ENCODE measurements at places on chromosomes 11 and 22. TPM values are rescaled to one million over a fixed set of nuclear protein-coding genes. Genes with fewer than 3 reads are reported as not detected.

DNA sequence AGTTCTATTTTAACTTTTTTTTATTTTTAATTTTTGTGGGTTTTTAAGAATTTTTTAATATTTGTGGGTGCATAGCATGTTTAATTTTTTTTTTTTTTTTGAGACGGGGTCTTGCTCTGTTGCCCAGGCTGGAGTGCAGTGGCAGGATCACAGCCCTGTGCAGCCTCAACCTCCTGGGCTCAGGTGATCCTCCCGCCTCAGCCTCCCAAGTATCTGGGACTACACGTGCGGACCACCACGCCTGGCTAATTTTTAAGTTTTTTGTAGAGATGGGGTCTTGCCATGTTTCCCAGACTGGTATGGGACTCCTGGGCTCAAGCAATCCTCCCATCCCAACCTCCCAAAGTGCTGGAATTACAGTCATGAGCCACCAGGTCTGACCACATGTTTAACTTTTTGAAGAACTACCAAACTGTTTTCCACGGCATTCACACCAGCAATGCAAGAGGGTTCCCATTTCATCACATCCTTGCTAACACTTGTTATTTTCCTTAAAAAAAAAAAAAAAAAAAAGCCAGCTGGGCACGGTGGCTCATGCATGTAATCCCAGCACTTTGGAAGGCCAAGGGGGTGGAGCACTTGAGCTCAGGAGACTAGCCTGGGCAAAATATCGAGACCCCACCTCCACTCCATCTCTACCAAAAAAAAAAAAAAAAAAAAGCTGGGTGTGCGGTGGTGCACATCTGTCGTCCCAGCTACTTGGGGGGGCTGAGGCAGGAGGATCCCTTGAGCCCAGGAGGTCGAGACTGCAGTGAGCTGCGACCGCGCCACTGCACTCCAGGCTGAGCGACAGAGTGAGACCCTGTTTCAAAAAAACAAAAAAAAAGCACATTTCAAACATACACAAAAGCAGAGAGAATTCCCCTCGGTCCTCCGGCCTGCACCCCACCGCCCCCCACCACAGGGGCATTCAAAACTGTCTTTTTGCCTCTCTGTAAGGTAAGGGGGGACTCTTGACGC, 16.7 kb upstream of the TXNRD2 start:
- H3K27me3 ChIP-seq = no peaks in the 10 kb centered on the region
- no peak overlapping the region for H3K27ac ChIP-seq
- no peak overlapping the region for H3K4me3 ChIP-seq

- H3K4me3 ChIP-seq = peak overlapping the region; percentile 63
- H3K4me1 ChIP-seq = peaks cover 59% of the 10 kb centered on the region
- peak overlapping the region; percentile 19 for H3K27ac ChIP-seq
- H3K36me3 ChIP-seq = no peaks in the 10 kb centered on the region
- H3K27me3 ChIP-seq = no peaks in the 10 kb centered on the region
Measured at GRCh38 chr22:22756109-22756508, 111.7 kb downstream of the GGTLC2 start.

- no peak for DNase-seq
- H3K36me3 ChIP-seq = no peaks in the 10 kb centered on the region
- peaks cover 4% of the 10 kb centered on the region for H3K4me1 ChIP-seq
- no peak overlapping the region for H3K4me3 ChIP-seq
Measured at GRCh38 chr11:4454021-4454420, 4.9 kb downstream of the OR52K2 start.

- H3K36me3 ChIP-seq = no peaks in the 10 kb centered on the region
- no peak overlapping the region for H3K27ac ChIP-seq
- peak overlapping the region; percentile 68 for H3K4me3 ChIP-seq
- DNase-seq = no peak
Measured at GRCh38 chr22:29481265-29482000, 1.4 kb downstream of the NEFH start.

GRCh38 chr11:689625-690024, 5.4 kb downstream of the DEAF1 start:
- peaks cover 2% of the 10 kb centered on the region for H3K36me3 ChIP-seq
- no peak overlapping the region for H3K27ac ChIP-seq
- H3K4me3 ChIP-seq = no peak overlapping the region
- no peak for DNase-seq

DNA sequence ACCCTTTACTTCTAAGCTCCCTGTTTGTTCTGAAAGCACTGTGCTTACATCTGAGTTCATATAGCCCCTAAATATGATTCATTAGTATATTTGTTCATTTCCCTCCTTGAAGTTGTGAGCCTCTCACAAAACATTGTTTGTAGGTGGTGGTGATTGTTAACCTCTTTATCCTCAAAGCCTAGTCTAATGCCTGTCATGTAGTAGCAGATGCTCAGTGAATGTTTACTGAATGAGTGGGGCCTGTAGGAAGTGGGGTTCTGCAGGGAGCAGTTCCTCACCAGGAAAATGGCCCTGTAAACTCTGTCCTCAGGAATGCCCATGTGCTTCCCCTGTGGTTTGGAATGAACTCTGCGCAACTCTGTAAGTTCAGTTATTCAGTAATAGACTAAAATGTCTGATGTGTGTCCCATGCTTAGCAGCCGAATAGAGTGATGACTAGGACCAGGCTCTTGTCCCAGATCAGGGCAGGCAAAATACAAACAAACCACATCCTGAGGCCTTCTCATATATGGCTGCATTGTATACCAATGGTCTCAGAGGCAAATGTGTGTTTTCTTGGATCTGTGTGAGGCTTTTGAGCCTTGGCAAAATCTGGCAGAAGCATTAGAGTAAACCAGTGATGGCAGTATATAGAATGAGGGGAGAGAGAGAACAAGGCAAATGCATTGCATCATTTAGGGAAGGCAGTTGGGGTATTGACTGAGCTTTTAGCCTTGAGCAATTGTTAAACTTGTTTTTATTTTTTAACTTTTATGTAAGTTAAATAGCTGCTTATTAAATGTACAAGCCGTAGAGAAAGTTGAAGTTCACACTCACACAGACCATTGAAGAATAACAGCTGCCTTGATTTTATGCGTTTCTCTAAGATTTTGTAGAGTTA, 91.4 kb upstream of the BIRC3 start:
- H3K27me3 ChIP-seq = peaks cover 26% of the 10 kb centered on the region
- no peaks in the 10 kb centered on the region for H3K4me1 ChIP-seq
- H3K27ac ChIP-seq = no peak overlapping the region
- H3K4me3 ChIP-seq = no peak overlapping the region
- H3K36me3 ChIP-seq = no peaks in the 10 kb centered on the region

- peak overlapping the region; percentile 97 for H3K27ac ChIP-seq
- peaks cover 47% of the 10 kb centered on the region for H3K4me1 ChIP-seq
- H3K36me3 ChIP-seq = no peaks in the 10 kb centered on the region
- DNase-seq = no peak
Measured at GRCh38 chr11:128619540-128620308, 32.4 kb upstream of the ETS1 start.

GRCh38 chr11:24249921-24250320, 246.9 kb upstream of the LUZP2 start:
- no peaks in the 10 kb centered on the region for H3K4me1 ChIP-seq
- DNase-seq = no peak
- H3K36me3 ChIP-seq = no peaks in the 10 kb centered on the region
- no peak overlapping the region for H3K27ac ChIP-seq
- no peaks in the 10 kb centered on the region for H3K27me3 ChIP-seq

DNA sequence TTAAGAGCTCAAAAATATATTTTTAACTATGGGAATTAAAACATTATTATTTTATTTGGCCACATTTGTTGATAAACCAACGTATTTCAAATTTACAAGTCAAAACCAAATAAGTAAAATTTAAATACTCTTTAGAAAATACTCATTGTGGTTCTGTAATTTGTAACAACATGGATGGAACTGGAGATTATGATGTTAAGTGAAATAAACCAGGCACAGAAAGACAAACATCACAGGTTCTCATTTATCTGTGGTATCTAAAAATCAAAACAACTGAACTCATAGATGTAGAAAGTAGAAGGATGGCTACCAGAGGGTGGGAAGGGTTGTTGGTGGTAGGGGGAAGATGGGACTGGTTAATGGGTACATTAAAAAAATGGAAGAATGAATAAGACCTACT, 50.8 kb downstream of the STK33 start:
- peaks cover 11% of the 10 kb centered on the region for H3K27me3 ChIP-seq
- H3K4me3 ChIP-seq = no peak overlapping the region
- DNase-seq = no peak

DNA sequence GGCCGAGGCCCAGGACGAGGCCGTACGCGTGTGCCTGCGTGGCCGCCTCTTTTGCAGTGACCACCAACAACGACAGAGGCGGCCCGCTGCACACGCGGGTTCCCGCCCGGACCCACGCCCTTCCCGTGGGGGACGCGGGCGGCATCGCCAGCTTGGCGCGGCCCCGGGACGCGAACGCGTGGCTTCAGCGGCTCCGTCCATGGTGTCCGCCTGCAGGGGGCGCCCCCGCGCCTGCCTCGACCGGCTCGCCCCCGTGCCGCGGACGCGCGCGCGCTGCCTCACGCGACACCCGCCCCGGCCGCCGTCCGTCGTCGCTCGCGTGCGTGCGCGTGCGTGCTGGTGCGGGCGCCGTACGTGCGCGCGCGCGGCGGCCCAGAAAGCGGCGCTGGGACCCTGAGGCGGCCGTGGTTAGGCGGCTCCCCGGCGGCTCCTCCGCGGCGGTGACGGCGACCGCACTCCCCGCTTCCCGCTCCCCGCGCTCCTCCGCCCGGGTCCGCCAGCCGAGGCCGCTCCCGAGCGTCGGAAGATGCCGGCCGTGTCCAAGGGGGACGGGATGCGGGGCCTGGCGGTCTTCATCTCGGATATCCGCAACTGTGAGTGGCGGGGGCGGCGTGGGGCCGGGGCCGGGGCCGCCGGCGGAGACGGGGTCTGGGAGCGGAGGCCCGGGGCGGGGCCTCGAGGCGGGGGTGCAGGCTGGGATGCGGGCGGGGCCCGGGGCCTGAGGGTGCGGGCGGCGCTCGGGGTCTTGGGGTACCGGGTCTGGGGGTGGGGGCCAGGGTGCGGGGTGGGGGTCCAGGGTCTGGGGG, at the start of gene AP2A2:
AP2A2 (plus strand) TSS at position 375 of the 806 bp plus-strand sequence; CDS start at position 527, 152 bp downstream.
- H3K4me3 ChIP-seq = peak within 1 kb of the TSS; percentile 89
- peak; percentile 96 for DNase-seq
- H3K27ac ChIP-seq = peak within 1 kb of the TSS; percentile 75
- no peaks in the 10 kb centered on the region for H3K27me3 ChIP-seq
- peaks cover 19% of the 10 kb centered on the region for H3K4me1 ChIP-seq

DNA sequence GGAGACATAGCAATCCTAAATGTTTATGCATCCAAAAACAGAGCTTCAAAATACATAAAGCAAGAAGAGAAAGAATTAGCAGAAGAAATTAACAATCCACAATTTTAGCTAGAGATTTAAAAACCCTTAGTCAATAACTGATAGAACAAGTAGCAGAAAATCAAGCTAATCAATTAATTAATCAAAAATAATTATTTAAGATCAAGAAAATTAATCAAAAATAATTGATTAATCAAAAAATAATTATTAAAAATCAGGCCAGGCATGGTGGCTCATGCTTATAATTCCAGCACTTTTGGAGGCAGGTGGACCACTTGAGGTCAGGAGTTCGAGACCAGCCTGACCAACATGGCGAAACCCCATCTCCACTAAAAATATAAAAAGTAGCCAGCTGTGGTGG, 29.2 kb downstream of the C11orf24 start:
- peaks cover 5% of the 10 kb centered on the region for H3K27me3 ChIP-seq
- no peaks in the 10 kb centered on the region for H3K4me1 ChIP-seq
- H3K36me3 ChIP-seq = no peaks in the 10 kb centered on the region
- no peak overlapping the region for H3K27ac ChIP-seq
- H3K4me3 ChIP-seq = no peak overlapping the region
- no peak for DNase-seq

Gene MPZL3
- total RNA-seq = 12.8 TPM

Gene GRM5
- 0.11 TPM for total RNA-seq

Gene TECTA
- total RNA-seq = 0.39 TPM

All from natural killer cell treated with Interleukin-12 subunit alpha and Interleukin-12 subunit beta and Interleukin-15 and Interleukin-18, amount 100 ng/mL, for 72 hours (primary cell).